Midbrain (tissue), 1 donor: ENCODE measurements at places on chromosomes 12 and 14.

GRCh38 chr12:97639702-97640101 is 177.1 kb downstream of the RMST start:
- no peak for DNase-seq

DNA sequence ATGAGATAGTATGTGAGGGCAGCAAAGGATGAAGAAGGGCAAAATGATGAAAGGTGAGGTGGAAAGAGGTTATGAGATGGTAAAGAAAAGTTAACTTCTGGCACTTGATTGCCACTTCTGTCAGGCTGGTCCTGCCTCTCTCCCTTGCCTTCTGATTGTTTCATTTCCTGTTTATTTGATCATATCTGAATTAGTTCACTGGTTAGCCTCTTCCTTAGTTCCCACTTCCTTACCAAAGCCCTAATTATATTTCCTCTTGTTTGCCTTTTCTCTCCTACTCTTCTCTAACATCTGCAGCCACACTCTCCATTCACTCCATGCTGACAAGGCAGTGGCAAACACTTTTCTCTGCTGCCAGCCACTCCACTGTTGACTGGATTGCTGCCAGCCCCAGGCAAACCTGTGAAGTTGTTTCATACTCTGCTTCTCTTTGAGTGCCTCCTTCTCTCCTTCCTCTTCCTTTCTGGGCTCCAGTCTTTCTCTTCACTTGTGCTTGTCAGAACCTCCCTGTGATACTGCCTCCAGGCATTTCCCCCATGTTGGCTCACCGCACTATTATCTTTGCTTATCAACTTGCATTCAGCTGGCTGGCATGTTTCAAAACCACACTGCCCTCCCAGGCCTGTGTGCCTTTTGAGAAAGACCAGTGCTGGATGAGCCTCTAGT is 8.1 kb downstream of the PNP start:
- peak; percentile 11 for DNase-seq

DNA sequence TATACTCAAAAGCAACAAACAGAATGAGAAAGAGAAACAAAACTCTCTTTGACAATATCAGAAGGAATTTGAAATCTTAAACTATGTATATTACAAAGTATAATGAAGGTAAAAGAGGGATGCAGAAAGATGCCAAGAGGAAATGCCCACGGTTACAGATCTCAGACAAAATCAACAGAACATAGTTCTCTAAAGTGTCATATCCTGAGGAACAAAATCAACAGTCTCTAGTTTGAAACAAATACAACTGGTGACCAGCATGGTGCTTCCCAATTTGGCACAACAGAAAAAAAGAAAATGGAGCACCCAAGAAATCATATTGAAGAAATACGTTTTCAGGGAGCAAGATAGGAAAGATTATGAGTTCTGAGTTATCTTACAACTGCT is 116.5 kb downstream of the METTL25 start:
- DNase-seq = no peak

GRCh38 chr14:86450085-86450484 is 920.1 kb downstream of the FLRT2 start:
- no peak for DNase-seq

DNA sequence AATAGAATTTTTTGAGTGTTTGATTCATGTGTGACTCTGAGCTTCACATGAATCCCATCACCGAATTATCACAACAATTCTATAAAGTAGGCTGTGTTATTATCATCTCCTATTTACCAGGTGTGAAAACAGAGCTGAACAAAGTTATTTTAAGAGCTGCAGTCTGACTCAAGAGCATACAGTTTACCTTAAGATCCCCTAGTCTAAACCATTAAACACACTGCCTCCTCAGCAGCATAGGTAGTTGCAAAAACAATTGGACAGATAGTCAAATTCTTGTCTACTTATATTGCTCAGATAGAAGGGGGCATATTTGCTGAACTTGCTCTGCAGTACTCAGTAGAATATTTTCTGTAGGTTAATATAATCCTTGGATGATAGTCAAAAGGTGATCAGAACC is 219.8 kb upstream of the ATP2B1 start:
- no peak for DNase-seq

GRCh38 chr12:90576707-90577106 is 378.3 kb downstream of the CCER1 start:
- DNase-seq = no peak

DNA sequence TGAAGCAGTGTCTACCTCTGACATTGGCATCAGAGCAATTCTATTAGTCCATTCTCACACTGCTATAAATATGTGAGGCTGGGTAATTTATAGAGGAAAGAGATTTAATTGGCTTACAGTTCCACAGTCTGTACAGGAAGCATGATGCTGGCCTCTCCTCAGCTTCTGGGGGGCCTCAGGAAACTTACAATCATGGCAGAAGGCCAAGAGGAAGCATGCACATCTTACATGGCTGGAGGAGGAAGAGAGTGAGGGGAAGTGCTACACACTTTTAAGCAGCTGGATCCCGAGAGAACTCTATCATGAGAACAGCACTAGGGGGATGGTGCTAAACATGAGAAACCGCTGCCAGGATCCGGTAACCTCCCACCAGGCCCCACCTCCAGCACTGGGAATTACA is 25.7 kb upstream of the SEL1L start:
- no peak for DNase-seq

DNA sequence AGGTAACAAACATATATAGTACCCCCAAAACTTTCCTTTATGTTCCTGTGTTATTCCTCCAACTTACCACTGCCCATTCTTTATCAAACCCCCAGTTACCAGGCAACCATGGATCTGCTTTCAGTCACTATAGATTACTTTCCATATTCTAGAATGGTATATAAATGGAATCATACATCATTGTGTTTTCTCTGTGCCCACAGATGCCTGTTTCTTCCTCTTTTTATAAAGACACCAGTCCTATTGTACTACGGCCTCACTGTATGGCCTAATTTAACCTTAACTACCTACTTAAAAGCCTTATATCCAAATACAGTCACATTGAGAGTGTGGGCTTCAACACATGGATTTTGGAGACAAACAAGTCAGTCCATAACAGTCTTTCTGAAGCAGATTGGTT is 2.6 kb downstream of the TAS2R14 start:
- no peak for DNase-seq

GRCh38 chr14:103144085-103144484 is 20.8 kb downstream of the TNFAIP2 start:
- no peak for DNase-seq

DNA sequence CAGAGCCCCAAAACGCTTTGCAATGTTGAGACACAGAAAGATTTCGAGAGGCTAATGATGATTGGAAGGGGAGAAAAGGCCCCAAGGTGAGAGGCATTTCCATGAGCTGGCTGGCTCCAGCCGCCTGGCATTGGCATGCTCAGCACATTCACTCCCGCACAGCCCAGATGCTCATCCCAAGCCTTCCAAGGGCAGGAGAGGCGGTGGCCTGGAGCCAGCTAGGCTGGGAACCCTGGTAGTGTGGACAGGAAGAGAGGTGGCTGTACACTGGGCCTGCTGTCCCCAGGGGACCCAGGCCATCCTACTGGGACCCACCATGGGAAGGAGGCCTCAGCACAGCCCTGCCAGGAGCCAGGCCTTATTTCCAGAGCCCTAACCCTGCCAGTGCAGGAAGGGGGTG is 72.2 kb downstream of the SPTB start:
- DNase-seq = no peak

GRCh38 chr12:31584782-31585181 is 6.2 kb downstream of the DENND5B start:
- DNase-seq = no peak

DNA sequence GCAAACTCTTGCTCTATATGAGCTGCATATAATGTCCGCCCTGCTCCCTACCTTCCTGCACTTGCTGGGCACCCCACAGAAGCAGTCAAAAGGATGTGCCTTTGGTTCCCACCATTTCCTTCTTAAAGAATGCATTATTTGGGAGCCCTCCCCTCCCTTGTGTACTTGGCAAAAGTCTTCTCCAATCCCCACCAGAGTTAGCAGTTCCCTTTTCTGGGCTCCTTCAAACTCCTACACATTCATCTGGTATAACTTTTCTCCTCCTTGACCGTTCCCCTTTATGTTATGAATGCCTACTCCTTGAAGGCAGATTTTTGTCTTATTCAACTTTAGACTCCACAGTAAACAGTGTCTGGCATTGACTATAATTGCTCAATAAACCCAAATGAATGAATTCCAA is 27.8 kb downstream of the AREL1 start:
- no peak for DNase-seq

- peak; percentile 79 for DNase-seq
Observed at GRCh38 chr12:97275256-97275655, 187.3 kb upstream of the RMST start.

DNA sequence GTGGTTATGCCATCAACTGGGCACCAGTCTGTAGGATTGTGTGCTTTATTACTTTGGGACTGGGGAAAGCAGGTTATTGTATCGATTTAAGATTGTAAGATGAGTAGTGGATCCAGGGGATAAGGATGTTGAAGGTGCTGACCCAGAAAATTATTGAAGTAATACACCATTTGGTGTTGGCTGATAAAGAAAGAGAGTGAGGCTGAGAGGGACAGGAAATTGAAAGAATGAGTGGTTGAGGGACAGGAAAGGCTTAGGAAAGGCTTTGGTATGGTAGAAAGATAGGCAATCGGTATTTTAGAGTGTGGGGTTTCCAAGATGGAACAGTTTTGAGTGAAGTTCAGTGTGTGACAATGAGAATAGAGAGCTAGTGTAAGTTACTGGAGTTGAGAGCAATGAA is 12.3 kb downstream of the PPHLN1 start:
- DNase-seq = no peak

- no peak for DNase-seq
Observed at GRCh38 chr12:53196486-53196885, 10.6 kb downstream of the ITGB7 start.

- DNase-seq = no peak
Observed at GRCh38 chr12:54935235-54935951, 49.2 kb downstream of the TESPA1 start.

DNA sequence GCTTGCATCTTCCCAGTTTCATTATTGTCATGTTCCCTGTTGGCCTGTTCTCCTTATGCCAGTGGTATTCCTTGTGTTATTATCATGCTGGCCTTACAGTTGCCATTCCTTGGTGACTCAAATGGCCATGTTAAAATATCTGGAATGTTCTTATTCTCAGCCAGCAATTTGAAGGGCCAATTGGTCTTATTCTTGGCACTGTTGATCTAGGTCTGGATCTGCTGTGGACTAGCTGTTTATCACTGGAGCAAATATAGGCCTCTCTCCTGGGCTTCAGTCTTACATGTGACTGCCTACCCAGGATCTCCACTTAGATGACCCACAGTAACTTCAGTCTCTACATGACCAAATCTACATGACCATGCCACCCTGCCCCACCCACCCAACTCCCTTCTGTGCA is 5.4 kb downstream of the CIPC start:
- DNase-seq = no peak

DNA sequence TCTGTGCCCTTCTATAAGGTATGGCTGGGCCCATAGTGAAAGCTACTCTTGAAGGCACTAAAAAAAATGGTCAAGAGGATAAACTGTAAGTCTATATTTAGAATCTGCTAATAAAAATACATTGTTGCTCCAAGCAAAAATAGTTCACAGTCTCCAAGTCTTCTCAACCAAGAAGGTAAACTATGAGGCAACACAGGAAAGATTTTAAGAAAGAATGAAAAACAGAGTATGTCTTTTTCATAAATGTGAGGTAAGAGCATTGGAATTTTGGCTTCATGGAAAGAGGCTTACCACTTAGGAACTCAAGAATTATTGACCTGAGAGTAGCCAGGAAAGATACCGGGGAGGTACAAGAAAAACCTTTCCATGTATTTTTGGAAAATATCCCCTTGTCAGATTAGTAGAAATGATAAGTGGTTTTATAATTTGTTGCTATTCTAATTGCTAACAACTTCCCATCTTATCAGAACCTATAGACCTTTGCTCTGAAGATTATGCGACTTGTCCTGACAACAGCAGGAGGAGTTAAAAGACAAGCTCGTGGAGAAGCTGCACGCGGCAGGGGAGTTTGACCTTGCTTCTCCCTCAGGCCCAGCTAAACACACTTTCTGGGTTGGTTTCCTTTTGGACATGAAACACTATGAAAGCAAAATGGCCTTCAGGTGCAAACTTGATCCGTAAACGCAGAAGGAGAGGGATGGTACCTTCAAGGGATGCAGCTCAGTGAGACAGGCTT is 238.1 kb downstream of the FOXN3 start:
- no peak for DNase-seq

- DNase-seq = no peak
Observed at GRCh38 chr12:65656156-65656882, 168.0 kb upstream of the HMGA2 start.

DNA sequence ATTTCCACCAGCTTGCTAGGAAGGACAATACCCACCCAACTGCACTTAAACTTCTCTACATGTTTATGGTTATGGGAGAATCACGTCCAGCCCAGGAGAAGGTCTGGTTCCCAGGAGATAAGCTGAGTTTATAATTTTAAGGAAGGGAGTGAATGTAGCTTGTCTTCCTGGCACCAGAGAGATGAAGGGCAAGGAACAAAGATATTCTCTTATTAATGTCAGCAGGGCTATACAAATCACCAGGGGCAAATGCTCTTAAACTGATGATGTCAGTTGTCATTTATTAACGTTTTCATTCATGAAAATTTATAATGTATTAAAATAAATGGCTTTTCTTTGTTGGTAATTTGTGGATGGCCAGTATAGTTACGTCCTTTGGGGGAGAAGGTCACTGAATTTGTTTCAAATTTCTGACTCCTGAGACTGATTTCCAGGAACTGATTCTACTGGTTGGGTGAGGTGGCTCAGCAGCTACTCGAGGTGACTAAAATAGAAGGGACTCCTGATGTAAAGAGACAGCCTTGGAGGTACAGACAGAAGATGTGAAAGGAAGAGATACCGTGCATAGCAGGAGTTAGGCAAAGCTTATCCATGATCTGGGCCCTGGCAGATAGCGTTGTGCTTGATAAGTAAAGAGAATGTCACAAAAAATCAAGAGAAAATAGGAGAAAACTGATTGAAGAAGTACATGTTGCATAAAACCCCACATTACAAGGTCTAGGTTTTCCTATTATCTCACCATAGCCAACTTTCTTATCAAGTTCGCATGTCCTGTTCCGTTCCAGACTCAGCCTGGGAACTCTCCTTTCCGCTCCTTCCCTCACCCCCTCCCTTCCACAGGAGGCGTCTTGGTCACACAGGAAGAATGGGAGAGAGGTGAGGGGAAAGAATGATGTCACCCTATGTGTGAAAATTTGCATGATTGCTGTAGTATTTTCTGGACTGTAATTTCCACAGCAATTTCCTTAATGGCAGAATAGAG is 367.1 kb upstream of the FAR2 start:
- no peak for DNase-seq

DNA sequence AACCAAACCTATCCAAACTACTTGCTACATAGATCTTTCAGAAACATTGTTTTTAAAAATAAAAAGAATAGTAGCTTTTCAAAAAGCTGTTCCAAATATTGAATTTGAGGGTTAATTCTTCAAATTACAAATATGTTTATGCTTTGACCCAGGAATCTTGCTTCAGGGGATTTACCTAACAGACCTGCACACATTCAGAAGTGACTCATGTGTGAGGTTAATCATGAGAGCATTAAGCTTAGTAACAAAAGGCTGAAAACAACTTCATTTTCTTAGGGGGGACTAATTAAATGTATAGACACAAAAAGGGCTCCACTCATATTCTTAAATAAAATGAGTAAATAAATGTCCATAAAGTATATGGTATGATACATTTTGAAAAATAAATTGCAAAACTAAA is 672.4 kb upstream of the FLRT2 start:
- DNase-seq = no peak
